H4 (cell line): ENCODE measurements at places on chromosomes 3 and 15. TPM values are rescaled to one million over a fixed set of nuclear protein-coding genes. Genes with fewer than 3 reads are reported as not detected.

SERPINI2 gene
- 0.12 TPM in 1 of 2 replicates, not detected in the other for total RNA-seq

TMF1 gene
- 4.6 and 8.6 TPM in 2 replicates for total RNA-seq

TRPM1 gene
- total RNA-seq = not detected in 2 replicates

RBPMS2 gene
- 0.48 TPM in 1 of 2 replicates, not detected in the other for total RNA-seq

GALNT15 gene
- total RNA-seq = not detected in 2 replicates

- DNase-seq = no peak
These were observed 108.8 kb upstream of the HACD2 start for GRCh38 chr3:123693584-123694190.

DNA sequence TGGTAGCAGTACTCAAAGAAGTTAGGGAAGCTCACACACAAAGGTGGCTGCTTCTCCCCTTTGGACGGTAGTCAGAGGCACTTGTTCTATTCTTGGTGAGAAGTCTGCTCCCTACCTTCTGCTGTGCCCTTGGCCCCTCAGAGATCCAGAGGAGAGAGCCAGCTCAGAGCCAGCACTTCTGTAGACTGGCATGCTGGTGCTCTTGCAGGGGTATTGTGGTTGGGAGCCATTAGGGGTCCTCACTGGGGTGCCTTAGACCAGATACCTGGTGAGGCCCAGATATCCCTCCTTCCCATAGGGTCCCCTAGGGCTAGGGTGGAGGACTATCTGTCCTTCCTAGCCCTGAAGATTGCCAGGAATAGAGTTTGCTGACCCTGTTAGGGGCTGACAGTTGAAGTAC lies 140.6 kb downstream of the EEFSEC start:
- DNase-seq = no peak

GRCh38 chr3:112794622-112795172 lies 52.0 kb downstream of the CD200R1L start:
- no peak for DNase-seq

DNA sequence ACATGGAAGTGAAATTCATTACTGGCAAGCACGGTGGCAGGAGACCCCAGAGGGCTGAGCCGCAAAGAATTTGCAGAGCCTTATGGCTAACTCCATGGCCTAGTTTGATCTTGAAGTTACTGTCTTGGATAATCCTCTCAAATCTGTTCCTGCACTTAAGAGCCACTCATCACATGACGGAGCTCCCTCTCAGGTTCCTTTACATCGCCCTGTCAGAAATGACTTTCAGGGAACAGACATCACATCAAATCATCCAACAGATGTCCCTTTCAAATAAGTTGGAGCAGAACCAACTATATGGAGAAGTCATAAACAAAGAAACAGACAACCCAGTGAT lies 328.8 kb upstream of the THBS1 start:
- DNase-seq = no peak

DNA sequence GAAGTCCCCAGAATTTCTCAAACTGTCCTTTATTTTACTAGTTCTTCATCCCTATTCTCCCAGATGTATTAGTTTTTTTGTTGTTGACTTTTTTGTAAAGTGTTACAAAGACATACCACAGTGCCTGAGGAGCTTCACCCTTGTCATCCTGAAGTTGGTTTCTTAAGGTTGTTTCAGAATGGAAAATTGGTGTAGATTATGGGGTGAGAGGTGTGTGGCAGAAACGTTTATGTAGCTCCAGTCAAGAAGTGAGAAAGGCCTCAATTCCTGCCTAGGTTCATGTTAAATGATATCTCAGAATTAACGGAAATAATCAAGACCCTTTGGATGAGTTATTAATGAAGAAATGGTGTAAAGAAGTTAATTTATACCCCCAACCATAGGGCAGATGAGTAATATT lies 6.8 kb downstream of the EDEM1 start:
- no peak for DNase-seq

- DNase-seq = peak; percentile 25
These were observed 113.5 kb upstream of the GALNT15 start for GRCh38 chr3:16060945-16061344.

DNA sequence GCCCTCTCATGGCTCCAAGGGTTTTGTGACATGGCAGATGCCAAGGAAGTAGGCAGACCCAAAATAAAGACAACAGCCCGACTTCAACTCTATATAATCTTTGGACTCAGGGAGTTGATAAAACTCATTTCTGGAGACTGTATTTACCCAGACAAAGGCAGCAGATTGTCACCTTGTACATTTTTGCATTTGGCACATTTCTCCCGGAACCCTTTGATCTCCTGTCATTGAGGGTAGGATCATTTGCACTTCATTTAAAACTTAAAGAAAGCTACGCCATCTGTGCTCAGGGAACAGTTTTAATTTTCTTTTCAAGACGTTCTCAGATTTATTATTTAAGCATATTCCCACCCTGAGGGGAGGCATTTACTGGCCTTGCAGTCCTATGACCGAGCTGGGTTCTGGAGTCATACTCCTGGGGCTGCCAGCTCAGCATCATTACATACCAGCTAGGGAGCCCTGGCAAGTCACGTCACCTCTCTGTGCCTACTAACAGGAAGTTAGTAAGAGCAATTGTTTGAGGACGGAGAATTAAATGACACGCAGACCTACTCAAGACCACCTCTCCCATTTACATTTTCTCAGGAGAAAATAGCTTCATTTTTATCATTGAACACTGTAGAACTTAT lies 5.9 kb downstream of the CDCP1 start:
- peak; percentile 38 for DNase-seq
